ENCODE measurements at places on chromosomes 3 and 15. TPM values are rescaled to one million over a fixed set of nuclear protein-coding genes. Genes with fewer than 3 reads are reported as not detected.

The GRM7 gene
- not detected for total RNA-seq

The GPR171 gene
- not detected for total RNA-seq

The GOLGA8M gene
- total RNA-seq: 0.07 TPM

The FGF12 gene
- total RNA-seq: 0.67 TPM

The CX3CR1 gene
- total RNA-seq: 0.06 TPM

The CLDN18 gene
- total RNA-seq: not detected

The PLA2G4E gene
- not detected for total RNA-seq

The LYSMD2 gene
- 16.8 TPM for total RNA-seq

The ARMC8 gene
- 40.6 TPM for total RNA-seq

The HGD gene
- 22.1 TPM for total RNA-seq

The THPO gene
- total RNA-seq: 0.16 TPM

The TMCO5A gene
- total RNA-seq: not detected

The ISG20 gene
- total RNA-seq: 41.2 TPM

The TICRR gene
- total RNA-seq: 10.5 TPM

The SNAPC5 gene
- total RNA-seq: 44.0 TPM

The CLSTN2 gene
- total RNA-seq: 0.04 TPM

The OIP5 gene
- total RNA-seq: 13.3 TPM

The WDR48 gene
- 20.9 TPM for total RNA-seq

The IL5RA gene
- not detected for total RNA-seq

The KBTBD13 gene
- total RNA-seq: not detected

The MUC13 gene
- 7.0 TPM for total RNA-seq

The BLM gene
- 12.9 TPM for total RNA-seq

The ITIH3 gene
- 0.15 TPM for total RNA-seq

The TMEM212 gene
- not detected for total RNA-seq

The HYAL1 gene
- total RNA-seq: 0.54 TPM

The CAPN3 gene
- total RNA-seq: 0.22 TPM

The TRIM42 gene
- not detected for total RNA-seq

The EIF4A2 gene
- 126 TPM for total RNA-seq

The FETUB gene
- total RNA-seq: 0.08 TPM

The SLC9C1 gene
- total RNA-seq: not detected

The KIF15 gene
- 7.4 TPM for total RNA-seq

The FBXW12 gene
- not detected for total RNA-seq

The U2SURP gene
- total RNA-seq: 84.9 TPM

The TGM4 gene
- 0.23 TPM for total RNA-seq

The TKT gene
- total RNA-seq: 1,979 TPM

The ACAN gene
- 1.4 TPM for total RNA-seq

The PPP2R3A gene
- 2.9 TPM for total RNA-seq

The ROPN1 gene
- not detected for total RNA-seq

The SLC12A6 gene
- 3.5 TPM for total RNA-seq

The LSG1 gene
- 31.0 TPM for total RNA-seq

The GOLGA8N gene
- total RNA-seq: 1.2 TPM

The POLQ gene
- 5.8 TPM for total RNA-seq

The TRH gene
- not detected for total RNA-seq
